ENCODE measurements at places on chromosomes 3 and 15. TPM values are rescaled to one million over a fixed set of nuclear protein-coding genes. Genes with fewer than 3 reads are reported as not detected.

Gene IQCF5
- total RNA-seq = not detected

Gene ACTC1
- not detected for total RNA-seq

Gene GRIP2
- not detected for total RNA-seq

Gene SST
- total RNA-seq = not detected

Gene PPM1M
- 31.2 TPM for total RNA-seq

Gene SFMBT1
- 34.1 TPM for total RNA-seq

Gene DUOXA1
- 0.31 TPM for total RNA-seq

All from mononuclear cell (primary cell).